Fibroblast of the aortic adventitia (primary cell): ENCODE measurements at places on chromosomes 5 and 9. TPM values are rescaled to one million over a fixed set of nuclear protein-coding genes. Genes with fewer than 3 reads are reported as not detected.

Gene SLCO6A1
- total RNA-seq, result not detected in 2 replicates

Gene FOXD4
- 0.27 TPM in 1 of 2 replicates, not detected in the other for total RNA-seq

Gene OTP
- total RNA-seq, result not detected in 2 replicates

Gene CDH6
- total RNA-seq, result 7.4 and 103 TPM in 2 replicates

Gene PDE6A
- total RNA-seq, result not detected in 2 replicates

Gene EGFL7
- total RNA-seq, result 2.4 and 5.6 TPM in 2 replicates

Gene PCDHGA6
- 3.9 and 7.4 TPM in 2 replicates for total RNA-seq

Gene FOXD4L6
- total RNA-seq, result not detected in 2 replicates

Gene TMC1
- total RNA-seq, result 0.36 and 0.49 TPM in 2 replicates

Gene TNFSF8
- not detected in 2 replicates for total RNA-seq

Gene SCGB3A2
- not detected in 2 replicates for total RNA-seq

Gene GPR151
- not detected in 2 replicates for total RNA-seq

Gene GABRA6
- not detected in 2 replicates for total RNA-seq

Gene BRINP1
- 3.1 and 5.8 TPM in 2 replicates for total RNA-seq

Gene KCNV2
- not detected in 2 replicates for total RNA-seq

Gene ATOSB
- total RNA-seq, result 14.1 and 22.1 TPM in 2 replicates

Gene SLC1A1
- total RNA-seq, result 9.6 and 41.7 TPM in 2 replicates

Gene ZNF879
- 3.9 and 5.2 TPM in 2 replicates for total RNA-seq

Gene FAM78A
- total RNA-seq, result 0.25 and 0.36 TPM in 2 replicates

Gene S1PR3
- total RNA-seq, result 12.8 and 31.1 TPM in 2 replicates

Gene COL27A1
- 2.1 and 9.6 TPM in 2 replicates for total RNA-seq

Gene GGTA1
- total RNA-seq, result 0.18 TPM in 1 of 2 replicates, not detected in the other

Gene LHX6
- not detected in 2 replicates for total RNA-seq

Gene NUDT12
- 10.7 and 16.8 TPM in 2 replicates for total RNA-seq

Gene SV2C
- total RNA-seq, result 0.08 TPM in 1 of 2 replicates, not detected in the other

Gene PCDHGC3
- 53.7 and 97.7 TPM in 2 replicates for total RNA-seq

Gene C5orf52
- not detected in 2 replicates for total RNA-seq

Gene ZNF483
- total RNA-seq, result 2.6 and 8.8 TPM in 2 replicates

Gene CNTNAP3
- 2.1 and 25.7 TPM in 2 replicates for total RNA-seq

Gene MRPS27
- 80.6 and 83.6 TPM in 2 replicates for total RNA-seq
